CD4-positive, alpha-beta T cell treated with Interleukin-2 at 100 ng/mL for 4 hours (primary cell): ENCODE measurements at places on chromosomes 13 and 19.

DNA sequence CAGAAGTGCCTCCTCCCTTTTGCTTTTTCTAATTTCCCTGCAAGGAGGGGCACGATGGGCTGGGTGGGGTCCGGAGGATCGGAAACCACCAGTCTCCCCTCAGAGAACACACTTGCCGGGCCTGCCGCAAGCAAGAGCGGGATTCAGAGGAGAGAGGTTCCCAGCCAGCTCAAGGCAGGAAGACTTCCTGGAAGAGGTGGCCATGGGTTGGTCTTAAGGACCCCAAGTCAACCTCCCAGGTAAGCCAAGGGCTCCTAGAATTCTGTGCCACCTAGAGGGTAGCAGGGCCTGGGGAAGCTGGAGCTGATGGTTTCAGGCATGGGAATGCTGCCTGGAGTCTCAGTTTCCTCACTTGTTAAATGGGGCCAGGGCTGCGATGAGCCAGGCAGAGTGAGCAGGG lies 30.4 kb upstream of the ADGRE5 start:
- DNase-seq, result no peak

- no peak for DNase-seq
Measured at GRCh38 chr13:31805841-31806240, 66.5 kb downstream of the RXFP2 start.

DNA sequence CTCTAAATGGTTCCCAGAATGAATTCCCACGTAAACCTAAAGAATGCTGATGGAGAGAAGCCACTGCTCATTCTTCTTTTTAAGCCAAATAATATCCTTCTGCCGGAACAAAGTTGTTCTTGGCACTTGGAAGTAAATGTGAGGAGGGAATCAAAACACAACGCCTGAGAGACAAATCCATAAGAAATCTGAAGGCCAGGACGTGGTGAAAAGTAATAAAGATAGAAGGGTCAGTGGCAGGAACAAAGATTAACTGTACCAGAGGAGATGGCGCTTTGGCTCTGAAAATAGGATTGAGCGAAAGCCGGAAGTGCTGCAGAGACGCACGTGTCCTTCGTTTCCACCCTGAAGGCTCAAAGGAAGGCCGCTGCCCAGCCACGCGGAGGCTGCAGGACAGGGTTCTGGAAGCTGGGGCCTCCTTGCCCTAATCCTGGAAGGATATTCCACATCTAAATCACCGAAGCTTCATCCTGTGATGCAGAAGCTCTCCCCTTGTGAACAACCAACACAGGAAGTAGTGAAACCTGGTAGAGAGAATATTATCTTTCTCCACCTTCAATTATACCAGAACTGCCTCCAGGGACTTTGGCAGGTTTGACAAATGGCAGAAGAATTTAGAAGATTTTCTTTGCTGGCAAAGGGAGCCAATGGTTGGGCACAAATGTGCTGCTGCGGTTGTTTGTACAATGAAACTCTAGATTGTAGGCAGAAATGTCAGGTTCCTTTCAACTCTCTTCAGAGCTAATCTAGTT lies 214.6 kb upstream of the SERP2 start:
- DNase-seq, result no peak

DNA sequence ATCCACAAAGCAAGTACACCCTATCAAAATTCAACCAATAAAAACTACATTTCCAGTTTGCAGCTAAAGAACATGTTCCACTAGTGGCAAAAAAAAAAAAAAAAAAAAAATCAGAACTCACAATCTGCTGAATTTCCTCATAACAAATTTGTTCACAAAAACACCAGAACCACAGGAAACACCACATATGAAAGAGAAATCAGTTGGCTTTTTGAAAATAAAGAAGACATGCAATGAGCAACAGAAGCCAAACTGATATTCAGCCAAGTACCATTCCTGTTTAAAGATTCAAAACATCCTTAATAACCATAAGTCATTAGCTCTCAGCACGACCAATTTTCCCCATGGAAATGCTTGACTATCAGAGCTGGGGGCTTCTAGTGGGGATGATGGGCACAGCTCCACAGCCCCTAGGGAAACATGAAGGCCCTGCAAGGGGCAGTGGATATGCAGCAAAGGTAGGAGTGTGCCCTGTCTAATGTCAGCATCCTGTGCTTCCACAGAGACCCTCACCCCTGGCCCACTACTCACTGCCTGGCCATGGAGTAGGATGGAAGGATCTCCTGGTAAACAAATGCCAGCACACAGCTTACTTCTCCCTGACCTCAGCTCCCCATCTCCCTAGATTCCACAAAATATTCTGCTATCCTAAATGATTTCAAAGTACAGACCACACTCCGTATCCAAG lies 74.0 kb upstream of the DOCK9 start:
- peak; percentile 43 for DNase-seq

DNA sequence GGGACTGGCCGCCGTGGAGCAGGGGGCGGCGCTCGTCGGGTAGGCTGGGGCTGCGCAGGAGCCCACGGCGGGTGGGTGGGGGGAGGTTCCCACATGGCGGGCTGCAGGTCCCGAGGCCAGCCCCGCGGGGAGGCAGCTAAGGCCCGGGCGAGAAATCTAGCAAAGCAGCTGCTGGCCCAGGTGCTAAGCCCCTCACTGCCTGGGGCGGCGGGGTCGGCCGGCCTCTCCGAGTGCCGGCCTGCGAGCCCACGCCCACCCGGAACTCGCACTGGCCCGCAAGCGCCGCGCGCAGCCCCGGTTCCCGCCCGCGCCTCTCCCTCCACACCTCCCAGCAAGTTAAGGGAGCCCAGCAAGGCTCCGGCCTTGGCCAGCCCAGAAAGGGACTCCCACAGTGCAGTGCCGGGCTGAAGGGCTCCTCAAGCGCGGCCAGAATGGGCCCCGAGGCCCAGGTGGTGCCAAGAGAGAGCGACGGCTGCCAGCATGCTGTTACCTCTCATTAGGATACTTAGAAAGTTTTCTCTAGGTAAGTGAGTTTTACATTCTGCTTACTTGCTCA lies 1463.5 kb upstream of the MIR17HG start:
- DNase-seq, result no peak
